CD4-positive, alpha-beta T cell (primary cell): ENCODE measurements at places on chromosomes 6 and 20.

DNA sequence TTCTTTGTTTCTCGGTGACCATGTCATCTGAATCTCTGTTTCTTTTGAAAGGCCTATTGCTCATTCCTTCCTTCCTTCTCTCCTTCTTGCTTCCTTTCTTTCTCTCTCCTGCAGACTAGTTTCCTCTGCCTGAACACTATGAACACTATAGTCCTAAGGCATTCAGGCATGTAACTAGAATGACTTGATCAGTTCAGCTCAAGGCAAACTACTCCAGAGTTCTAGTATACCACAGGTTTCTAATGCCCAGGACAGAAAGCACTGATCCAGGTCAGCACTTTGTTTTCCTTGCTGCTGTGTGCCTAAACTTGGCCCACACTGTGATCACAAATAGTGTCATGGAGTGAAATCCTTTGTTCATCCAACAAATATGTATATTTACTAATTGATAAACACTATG lies 324.1 kb upstream of the GJE1 start:
- no peak for DNase-seq

DNA sequence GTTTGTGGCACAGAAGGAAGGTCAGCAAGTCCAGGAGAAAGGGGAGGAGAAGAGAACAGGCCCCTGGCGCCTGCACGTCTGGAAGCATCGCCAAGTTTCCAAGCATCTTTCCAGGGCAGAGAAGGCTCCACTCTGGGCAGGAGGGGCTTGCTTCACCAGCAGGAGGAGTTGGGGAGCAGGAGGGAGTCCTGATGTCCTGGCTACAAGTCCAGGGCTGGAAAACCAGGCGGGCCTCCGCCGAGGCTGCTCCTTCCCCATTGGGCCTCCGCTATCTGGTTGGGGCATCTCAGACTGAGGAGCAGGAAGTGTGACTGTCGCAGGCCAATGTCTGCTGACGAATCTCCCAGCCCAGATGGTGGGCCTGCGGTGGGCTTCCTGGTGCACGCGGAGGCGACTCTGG lies 421.9 kb downstream of the PREX1 start:
- no peak for DNase-seq

- no peak for DNase-seq
These were observed 10.9 kb downstream of the CASP8AP2 start for GRCh38 chr6:89840538-89840937.

GRCh38 chr6:112291161-112291762 lies 36.9 kb upstream of the LAMA4 start:
- no peak for DNase-seq

DNA sequence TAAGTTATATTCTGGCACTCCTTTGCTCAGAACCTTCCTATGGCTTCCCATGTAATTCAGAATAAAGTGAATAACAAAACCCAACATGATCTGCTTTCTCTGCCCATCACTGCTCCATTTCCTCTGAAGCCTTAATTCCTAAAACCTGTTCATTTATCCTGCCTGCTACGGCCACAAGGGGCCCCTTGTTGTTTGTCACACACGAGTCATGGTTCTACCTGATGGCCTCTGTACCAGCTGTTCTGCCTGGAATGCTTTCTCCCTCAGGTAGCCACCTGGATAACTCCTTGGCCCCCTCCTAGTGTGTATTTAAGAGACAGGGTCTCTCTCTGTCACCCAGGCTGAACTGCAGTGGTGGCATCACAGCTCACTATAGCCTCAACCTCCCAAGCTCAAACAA lies 26.8 kb downstream of the ERGIC3 start:
- no peak for DNase-seq

- no peak for DNase-seq
These were observed 15.5 kb downstream of the RIPOR3 start for GRCh38 chr20:50675671-50676376.
